Panc1 (cell line): ENCODE measurements at places on chromosomes 16 and 17. TPM values are rescaled to one million over a fixed set of nuclear protein-coding genes. Genes with fewer than 3 reads are reported as not detected.

Gene NDRG4
- total RNA-seq = 5.1 TPM

- DNase-seq = no peak
Measured at GRCh38 chr16:48901712-48902374, 291.9 kb upstream of the N4BP1 start.

GRCh38 chr16:72142476-72142875 lies 29.5 kb downstream of the PMFBP1 start:
- DNase-seq = no peak

- DNase-seq = no peak
Measured at GRCh38 chr17:47895347-47895855, 635 bp upstream of the SP2 start.

Gene TP53TG3F
- 0.54 TPM for total RNA-seq

DNA sequence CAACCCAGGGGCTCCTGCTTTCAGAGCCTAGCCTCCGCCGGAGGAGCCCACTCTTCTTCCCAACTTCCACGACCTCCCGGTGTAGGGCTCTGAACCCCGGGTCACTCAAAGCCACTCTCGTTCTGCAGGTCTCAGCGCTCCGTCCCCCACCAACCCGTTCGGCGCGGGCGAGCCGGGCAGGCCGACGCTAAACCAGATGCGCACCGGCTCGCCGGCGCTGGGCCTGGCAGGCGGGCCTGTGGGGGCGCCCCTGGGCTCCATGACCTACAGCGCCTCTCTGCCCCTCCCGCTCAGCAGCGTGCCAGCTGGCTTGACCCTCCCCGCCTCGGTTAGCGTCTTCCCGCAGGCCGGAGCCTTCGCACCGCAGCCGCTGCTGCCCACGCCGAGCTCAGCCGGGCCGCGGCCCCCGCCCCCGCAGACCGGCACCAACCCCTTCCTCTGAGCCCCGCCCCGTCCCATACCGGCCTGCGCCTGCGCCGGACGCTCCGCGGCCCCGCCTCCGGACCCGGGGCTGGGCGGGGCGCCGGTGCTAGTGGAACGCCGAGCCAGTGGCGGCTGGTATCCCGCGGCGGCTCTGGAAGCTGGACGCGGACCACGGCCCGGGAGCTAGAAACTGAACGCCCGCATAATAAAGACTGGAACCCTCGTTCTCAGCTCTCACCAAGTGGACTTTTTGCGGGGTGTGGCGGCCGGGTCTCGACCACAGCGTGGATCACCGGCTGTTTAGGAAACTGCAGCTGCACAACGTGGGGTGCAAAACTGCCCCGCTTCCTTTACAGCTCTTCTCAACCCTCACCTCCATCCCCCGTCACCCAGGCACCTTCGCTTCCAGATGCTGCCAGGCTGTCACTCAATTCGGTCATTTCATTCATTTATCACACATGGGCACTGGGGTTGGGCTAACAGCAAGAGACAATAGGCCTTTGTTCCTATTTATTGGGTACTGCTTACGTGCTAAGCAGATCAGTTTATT lies 5.0 kb upstream of the SPATA20 start:
- DNase-seq = no peak

Gene OTOP2
- total RNA-seq = not detected

DNA sequence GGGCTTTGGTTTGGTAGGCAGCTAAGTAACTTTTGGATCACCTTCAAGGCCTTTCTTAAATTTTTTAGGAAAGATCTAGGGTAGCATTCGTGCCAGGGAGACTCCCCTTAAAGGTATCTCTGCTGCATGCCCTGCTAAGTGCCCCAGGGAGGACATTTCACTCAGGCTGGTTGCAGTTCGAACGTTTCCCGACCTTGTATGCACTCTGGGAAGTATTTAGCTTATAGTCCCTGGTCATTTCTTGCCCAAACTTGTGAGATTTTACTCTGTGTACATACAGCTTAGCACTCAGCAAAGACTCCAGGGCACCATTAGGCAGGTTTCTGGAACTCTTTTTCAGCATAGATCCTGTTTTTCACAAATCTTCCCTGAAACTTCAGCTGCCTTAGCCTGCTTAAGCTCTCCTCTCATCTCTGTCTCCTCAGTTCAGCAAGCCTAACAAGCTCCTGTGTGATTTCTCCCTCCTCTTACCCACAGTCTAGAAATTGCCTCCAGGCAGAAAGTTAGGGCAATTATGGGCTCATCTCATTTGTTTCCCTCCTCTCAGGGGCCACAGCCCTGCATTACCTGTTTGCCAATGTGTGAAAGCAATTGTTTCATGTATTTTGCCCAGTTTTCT lies 84.6 kb downstream of the MRTFB start:
- no peak for DNase-seq

DNA sequence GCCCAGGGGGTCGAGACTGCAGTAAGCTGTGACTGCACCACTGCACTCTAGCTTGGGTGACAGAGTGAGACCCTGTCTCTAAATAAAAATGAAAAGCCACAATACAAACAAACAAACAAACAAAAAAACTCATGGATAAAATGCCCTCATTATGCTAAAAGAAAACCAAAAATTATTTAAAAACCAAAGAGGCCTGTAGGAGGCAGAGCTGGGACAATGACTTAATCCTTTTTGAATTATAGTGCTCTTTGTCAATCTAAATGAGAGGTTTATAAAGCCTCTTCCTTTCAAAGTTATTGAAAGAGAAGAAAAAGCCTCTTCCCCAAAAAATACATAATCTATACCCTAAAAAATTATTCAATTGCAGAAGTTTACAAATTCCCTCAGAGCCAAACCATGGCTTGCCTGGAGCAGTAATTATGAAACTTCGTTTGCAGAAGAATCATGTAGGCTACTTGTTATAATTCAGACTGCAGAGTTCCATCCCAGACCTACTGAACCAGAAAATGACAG lies 18.5 kb downstream of the CRLF3 start:
- DNase-seq = no peak

Gene TGFB1I1
- total RNA-seq = 32.5 TPM

Gene GNGT2
- not detected for total RNA-seq

- DNase-seq = no peak
Measured at GRCh38 chr16:50478075-50478772, 70.0 kb upstream of the NKD1 start.

- DNase-seq = peak; percentile 55
Measured at GRCh38 chr17:74513987-74514631, 17.2 kb downstream of the CD300LB start.

GRCh38 chr16:50093607-50094539 lies 28.1 kb downstream of the HEATR3 start:
- no peak for DNase-seq

GRCh38 chr17:9974448-9975381 lies 69.6 kb upstream of the RCVRN start:
- no peak for DNase-seq

- no peak for DNase-seq
Measured at GRCh38 chr16:23597003-23597756, 1.1 kb upstream of the NDUFAB1 start.

GRCh38 chr16:67068212-67068753 lies 39.3 kb downstream of the CBFB start:
- DNase-seq = no peak

- DNase-seq = no peak
Measured at GRCh38 chr17:9090641-9091096, 69.4 kb downstream of the NTN1 start.

GRCh38 chr17:65696739-65697394 lies 135.4 kb upstream of the AXIN2 start:
- no peak for DNase-seq

DNA sequence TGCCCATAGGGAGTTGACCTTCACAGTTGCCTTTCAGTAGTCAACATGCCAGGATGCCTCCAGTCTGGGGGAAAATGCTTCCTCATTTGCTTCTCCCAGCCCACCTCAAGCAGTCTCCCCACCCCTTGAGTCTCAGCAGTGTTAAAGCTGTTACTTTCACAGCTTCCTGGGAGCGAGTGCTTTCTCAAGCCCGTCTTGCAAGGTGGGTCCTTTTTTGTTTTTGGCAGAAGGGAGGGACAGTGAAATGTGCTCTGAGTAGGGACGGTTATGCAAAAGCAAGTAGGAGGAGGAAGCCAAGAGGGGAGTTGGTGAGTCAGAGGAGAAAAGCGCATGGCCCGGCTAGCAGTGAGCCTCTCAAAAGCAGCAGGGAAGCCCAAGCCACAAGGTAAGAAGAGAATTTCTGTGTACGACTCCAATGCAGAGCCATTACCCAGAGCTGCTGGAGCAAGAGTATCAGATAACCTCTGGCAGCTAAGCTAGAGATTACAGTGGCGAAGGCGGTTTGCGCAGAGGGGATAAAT lies at the start of gene CHST4:
CHST4 (plus strand) TSS at position 316 of the 521 bp plus-strand sequence. CDS start 10,252 bp downstream, outside the sequence.
- no peak for DNase-seq

DNA sequence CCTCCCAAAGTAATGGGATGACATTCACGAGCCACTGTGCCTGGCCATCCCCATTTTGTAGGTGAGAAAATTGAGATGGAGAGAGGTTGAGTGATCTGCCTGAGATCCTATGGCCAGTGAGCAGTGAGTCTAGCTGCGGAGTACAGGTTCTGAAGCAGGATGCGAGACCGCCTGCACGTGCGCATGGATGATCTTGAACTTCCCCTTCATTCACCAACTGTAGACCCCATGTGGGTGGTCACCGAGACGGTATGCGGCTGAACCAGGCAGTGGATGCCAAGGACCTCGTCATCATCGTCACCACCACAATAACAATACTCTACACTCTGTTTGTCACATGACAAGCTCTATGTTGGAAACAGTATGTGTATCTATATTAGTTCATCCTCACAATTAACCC lies 6.2 kb upstream of the SPNS3 start:
- no peak for DNase-seq

DNA sequence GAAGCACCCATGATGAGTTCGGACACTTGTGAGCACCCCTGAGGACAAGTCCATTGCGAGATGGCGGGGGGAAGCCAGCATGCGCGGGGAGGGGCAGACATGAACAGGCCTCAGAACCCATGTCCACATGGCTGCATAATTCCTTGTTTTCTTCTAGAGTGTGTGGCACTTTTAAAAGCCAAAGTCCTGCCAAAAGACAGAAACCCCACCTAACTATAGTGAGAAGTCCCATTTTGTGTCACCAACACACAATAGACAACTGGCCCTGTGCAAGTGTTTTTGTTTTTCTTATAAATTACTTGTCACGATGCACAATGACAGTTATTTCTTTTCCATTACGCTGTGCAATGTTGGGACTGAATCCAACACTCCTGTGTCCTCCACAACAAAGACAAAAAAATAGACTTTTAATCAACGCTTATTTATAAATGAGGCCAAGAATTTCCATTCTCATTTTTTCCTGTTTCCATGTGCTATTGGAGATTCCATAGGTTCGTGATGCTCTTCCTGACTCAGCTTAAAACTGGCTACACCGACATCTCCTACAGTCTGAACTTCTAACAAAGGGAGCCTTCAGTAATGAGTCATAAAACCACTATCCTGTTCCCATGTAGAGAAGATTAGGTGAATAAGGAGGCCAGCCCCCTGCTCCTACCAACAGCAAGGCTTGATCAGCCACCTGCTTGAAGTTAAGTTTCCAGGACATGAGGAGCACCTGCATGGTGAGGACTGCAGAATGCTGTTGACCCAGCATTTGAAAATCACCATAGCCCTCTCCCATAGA lies 98.9 kb downstream of the ZNF423 start:
- DNase-seq = no peak

DNA sequence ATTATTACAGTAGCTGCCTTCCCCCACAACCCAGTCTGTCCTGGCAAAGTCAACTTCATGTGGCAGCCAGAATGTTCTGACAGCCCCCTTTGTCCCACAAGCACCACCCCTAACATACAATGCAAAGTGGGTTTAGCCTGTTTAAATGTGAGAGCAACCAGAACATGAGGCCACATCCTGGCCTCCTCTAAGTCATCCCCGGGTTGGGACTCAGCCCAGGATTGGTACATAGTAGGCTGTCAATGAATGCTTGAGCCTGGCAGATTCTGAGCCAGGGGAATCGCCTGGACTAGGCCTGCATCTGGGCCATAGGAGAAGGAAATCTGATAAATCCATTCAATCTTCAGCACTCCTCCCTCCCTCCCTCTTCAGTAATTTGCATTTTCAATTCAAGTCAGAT lies 4.3 kb upstream of the ITGA3 start:
- no peak for DNase-seq

Gene DNAH9
- total RNA-seq = not detected

GRCh38 chr17:61018938-61019337 lies 341.3 kb downstream of the BCAS3 start:
- DNase-seq = no peak

Gene CA5A
- not detected for total RNA-seq

DNA sequence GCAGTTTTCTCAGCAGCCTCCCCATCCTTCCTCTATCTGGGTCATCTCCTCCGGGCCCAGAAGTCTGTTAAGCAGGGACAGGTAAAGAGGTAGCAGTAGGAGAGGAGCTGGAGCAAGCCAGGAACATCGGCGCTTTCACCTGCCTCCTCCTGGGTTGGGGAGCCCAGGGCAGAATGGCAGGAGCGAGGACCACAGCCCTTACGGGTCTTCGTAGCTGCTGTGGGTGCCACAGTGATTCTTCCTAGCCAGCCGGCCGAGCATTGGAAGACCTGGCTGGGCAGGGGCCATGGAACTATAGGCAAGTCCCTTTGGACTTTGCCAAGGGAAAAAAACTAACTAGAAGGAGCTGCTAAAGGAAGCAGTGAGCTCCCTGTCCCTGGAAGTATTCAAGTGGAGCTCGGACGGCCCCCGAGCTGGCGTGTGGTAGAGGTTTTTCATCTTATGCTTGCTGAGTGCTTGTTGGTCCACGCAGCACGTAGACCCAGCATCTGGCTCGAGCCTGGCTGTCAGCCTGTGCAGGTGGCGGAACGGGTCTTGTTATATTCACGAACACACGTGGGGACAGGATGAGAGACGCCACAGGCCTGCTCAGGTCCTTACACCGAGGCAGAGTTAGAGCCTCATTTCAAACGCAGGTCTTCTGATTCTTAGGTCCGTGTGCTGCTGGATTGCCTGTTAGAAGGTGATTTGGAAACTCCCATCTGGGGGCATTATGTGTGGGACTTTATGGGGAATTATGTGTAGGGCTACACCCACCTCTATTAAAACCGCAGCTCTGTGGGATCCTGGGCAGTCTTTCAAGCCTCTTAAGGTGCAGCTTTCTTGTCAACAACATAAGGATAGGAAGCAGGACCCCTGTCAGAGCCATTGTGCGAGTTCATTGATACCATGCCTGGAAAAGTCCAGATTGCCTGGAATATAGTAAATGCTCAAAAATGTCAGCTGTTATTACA lies 54.8 kb downstream of the OR1D5 start:
- no peak for DNase-seq

- no peak for DNase-seq
Measured at GRCh38 chr16:88804173-88804551, 573 bp downstream of the CDT1 start.

DNA sequence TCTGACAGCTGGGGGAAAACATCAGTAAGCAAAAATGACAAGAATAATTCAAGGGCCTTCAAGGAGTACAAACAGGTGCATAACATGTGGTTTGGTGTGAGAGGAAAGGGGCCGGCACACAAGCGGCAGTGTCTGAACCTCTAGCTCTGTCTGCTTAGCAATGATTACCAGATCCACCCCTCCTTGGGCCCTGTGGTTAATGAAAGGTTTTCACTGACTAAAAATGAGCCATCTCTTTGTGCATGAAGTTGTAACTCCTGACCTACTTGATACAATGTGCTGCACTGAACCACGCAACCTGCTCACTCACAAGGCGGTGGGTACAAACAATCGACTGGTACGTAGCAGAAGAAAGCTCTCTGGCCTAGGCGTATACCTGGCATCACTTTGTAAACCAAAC lies 15.1 kb downstream of the FAM117A start:
- DNase-seq = no peak
